ENCODE measurements at places on chromosomes 5 and 9.

DNA sequence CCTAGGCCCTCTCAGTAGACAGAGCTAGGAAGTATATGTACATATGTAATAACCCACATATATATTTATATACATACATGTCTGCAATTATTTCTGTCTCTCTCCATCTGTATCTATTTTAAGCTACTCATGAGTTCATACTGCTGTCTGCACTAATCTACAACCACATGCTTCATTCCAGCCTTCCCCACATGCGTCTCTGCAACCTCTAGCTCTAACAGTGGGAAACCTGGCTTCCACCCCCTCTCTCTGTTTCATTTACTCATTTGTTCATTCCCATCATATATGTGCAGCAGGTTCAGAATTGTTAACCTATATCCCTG, 23.3 kb downstream of the DCANP1 start:
- DNase-seq = no peak

- no peak for DNase-seq
These were observed 184.5 kb upstream of the TLE4 start for GRCh38 chr9:79387101-79387835.

DNA sequence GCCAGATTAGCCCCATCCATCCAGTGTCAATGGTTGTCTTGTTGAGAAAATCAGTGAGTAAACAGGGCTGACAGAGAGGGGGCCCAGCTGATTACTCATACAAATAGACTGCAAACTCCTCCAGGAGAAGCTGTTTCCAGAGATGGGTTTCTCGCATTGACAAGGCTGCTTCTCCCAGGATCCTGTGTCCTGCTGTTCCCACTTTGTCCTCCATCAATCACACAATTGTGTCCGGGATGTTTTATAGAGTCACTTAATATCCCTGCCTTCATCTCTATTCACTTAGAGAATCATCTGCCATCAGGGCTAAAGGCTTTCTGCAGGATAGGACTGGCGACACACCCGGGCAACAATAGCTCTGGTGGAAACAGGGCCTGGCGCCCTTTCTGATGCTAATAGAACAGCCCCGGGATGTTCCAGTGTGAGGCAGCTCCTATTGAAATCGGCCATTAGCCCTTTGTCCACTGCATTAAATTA, 71.7 kb upstream of the TBCA start:
- peak; percentile 67 for DNase-seq

- no peak for DNase-seq
These were observed 352.2 kb downstream of the PLK2 start for GRCh38 chr5:58107704-58108103.

DNA sequence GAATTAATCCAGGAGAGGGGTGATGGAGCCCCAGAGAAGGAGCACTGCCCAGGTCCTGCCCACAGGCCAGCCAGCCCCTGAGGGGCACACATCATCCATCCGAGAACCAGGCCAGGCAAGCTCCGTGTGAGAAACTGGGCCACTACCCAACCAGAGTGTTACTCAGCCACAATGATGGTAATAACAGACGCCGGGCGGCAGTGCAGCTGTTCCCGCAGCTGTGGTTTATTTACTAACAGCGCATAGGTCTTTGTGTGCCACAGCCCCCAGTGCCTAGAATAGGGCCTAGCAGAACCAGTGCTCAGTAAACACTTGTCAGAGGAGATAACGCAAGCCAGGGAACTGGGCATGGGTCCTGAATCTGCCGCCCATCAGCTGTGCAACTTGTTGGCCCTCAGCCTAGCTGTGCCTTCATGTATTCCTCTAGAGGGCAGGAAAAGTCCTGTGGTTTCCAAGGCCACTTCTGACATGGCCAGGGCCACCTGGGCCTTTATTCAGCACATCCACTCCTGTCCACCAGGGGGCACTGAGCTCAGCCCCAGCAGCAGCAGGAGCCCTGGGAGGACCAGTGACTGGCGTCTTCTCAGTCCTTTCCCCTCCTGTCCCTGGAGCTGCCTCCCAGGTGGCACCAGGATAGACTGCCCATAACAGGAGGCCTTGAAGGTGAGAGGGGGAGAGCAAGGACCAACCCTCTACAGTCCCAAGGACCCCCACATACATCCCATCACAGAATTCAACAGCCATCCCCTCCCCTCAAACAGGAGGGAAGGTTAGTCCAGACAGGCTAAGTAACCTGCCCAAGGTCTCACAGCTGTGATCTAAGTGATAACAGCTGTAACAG, 2.1 kb downstream of the MXD3 start:
- peak; percentile 3 for DNase-seq

DNA sequence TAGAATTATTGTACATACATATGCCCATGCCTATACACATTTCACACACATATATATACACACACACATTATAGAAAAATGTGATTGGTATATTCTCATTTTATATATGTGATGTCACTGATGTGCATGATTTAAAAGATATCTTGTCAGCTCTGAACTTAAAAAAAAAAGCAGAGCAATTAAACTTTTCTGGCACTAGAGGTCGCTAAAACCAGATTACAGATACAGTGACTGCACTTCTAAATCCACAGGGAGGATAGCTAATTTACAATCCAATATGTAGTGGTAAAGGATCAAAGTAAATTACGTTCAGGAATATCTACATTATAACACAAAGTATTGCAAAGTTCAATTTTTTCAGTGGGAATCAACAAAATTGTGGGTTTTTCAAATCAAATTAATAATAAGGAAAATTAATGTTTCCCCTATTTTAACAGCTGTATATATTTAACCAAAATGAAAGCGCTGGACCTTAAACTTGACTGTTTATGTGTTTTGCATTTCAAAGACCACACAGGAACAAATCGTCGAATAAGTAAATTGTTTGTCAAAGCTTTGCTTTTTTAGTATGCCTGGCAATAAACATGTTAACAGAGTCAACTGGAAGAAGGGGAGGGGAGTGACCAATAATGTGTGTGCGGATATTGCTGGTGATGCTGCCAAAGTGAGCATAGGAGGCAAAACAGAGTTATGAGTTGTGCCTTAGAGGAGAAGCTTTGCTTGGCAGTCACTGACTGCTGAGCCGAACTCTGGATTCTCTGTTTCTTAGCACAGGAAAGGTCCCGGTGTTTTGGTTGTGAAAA, 1201.4 kb upstream of the C9orf72 start:
- no peak for DNase-seq

- no peak for DNase-seq
These were observed 4.0 kb upstream of the LRRC70 start for GRCh38 chr5:62574599-62574998.

- no peak for DNase-seq
These were observed 113.4 kb downstream of the MRPL36 start for GRCh38 chr5:1686016-1686802.

DNA sequence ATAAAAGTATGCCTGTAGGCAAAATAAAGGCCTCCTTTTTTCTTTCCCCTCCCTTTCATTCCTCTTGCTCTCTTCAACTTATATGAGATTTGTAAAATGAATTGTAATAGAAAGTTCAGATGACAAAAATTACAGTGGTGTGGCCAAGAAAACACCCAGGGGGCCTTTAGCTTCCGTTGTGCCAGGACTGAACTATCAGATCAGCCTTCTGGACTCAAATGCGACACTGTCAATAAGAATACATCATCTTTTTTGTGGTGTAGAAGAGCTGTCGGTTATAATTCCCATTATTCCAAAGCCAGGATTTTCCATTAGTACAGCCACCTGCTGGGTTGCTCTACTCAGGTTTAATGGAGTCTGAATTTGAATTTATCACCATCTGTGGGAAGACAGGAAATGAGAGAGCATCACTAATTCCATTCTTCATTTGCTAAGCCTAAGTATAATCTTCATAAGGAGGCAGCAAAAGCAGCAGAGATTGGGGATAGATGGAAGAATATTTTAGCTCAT, 443.4 kb downstream of the ANXA1 start:
- DNase-seq = no peak

- no peak for DNase-seq
These were observed 44.8 kb upstream of the SLC1A3 start for GRCh38 chr5:36561601-36562000.

DNA sequence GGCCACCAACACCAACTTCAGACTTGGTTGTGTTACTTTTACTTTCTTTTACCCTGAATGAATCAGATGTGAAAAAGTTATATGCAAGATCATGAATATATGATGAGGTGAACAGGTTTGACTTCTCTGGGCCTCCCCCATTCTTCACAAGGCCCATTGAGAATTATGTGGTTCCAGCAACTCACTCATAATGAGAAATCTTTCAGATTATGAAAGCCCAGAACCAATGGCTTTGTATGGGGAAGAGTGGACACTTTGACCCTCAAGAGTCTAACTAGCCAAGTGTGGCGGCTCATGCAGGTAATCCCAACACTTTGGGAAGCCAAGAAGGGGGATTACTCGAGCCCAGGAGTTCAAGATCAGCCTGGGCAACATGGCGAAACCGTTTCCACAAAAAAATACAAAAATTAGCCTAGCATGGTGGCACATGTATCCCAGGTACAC, 16.1 kb upstream of the LNPEP start:
- DNase-seq = no peak

GRCh38 chr5:28301712-28302111, 1263.3 kb upstream of the CDH9 start:
- DNase-seq = no peak

GRCh38 chr5:87408204-87408603, 4.5 kb downstream of the CCNH start:
- no peak for DNase-seq

- DNase-seq = peak; percentile 15
These were observed 80.1 kb downstream of the COL15A1 start for GRCh38 chr9:99023831-99024230.

DNA sequence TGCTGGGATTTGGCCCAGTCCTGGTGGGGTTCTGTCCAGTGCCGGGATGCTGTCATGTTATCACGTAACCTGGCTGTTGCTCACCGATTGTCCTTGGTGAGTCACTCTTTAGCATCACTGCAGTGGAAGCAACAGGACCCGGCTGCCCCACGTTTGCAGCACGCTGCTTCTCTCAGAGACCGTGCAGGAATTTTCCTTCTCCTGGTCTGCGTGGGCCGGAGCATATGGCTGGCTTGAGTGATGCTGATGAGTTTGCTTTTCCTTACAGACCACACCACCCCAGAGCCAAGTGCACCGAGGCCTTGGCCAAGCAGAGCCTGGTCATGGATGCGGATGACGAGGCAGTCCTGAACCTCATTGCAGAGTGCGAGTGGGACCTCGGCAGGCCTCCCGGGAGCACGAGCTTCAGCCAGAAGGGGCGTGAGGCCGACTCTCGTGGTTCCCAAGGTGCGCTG, 21.4 kb downstream of the CEP72 start:
- no peak for DNase-seq

DNA sequence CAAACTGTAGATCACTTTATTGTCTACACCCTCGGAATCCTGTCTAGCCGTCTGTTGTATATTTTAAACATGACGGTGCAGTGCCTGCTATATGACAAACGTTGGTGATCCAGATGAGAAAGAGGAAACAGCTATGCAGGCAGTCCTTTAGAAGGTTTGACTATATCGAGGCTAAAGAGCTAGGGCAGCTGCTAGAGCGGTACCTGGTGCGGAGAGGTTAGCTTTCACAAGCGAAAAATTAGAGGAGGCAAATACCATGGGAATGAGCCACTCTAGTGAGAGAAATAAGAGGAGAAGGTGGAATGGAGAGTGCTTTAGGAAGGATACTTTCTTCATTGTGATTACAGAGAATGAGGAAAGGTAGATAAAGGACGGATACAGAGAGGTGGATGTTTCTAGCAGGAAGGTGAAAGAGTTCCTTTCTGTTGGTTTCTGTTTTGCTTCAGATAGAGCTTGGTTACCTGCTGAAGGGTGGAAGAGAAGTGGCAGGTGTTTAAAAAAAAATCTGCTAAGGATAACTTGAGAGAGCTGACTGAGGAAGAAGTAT, 959 bp upstream of the FBXL17 start:
- DNase-seq = no peak

GRCh38 chr5:131068076-131068475, 97.0 kb downstream of the HINT1 start:
- DNase-seq = no peak

- DNase-seq = no peak
These were observed 382.9 kb downstream of the CCDC171 start for GRCh38 chr9:15935661-15936305.

- peak; percentile 14 for DNase-seq
These were observed 407.7 kb downstream of the SPOCK1 start for GRCh38 chr5:137091472-137091871.

DNA sequence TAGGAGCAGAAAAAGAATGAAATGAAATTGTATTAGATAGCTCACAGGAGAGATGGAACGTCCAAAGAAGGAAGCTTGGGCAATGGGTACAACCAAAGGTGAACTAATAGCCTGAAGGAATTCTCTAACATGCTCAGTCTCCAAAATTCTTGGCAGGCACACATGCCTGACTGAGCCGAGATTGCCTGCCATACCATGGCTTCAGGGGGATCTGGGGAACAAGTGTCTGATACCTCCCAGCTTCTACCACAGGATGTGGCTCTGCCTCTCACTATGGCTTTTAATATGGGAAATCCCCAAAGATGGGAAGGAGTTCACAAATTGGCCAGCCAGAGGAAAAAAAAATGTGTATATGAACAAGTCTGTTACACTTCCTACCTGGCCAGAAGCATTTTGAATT, 3.6 kb upstream of the PALM2AKAP2 start:
- no peak for DNase-seq

- DNase-seq = no peak
These were observed 64.1 kb downstream of the PLAC8L1 start for GRCh38 chr5:146041180-146041789.

- DNase-seq = no peak
These were observed 4.1 kb downstream of the NFIL3 start for GRCh38 chr9:91419222-91420191.

DNA sequence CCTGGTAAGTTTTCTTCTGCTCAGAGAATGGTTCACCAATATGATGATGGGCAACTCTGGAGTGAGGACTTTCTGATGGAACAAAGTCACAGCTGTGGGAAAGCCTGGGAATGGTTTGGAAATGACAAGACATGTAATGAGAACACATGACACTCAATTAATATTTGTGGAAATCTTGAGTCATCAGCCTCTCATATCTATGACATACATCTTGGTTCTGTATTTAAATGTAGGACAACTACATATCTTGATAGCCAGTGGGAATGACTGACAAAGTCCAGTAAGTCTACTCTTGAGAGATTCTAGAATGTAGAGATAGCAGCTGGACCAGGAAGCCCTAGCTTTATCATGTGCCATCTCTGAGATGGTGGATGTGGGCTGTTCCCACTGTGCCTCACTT, 85.5 kb downstream of the PALM2AKAP2 start:
- no peak for DNase-seq

DNA sequence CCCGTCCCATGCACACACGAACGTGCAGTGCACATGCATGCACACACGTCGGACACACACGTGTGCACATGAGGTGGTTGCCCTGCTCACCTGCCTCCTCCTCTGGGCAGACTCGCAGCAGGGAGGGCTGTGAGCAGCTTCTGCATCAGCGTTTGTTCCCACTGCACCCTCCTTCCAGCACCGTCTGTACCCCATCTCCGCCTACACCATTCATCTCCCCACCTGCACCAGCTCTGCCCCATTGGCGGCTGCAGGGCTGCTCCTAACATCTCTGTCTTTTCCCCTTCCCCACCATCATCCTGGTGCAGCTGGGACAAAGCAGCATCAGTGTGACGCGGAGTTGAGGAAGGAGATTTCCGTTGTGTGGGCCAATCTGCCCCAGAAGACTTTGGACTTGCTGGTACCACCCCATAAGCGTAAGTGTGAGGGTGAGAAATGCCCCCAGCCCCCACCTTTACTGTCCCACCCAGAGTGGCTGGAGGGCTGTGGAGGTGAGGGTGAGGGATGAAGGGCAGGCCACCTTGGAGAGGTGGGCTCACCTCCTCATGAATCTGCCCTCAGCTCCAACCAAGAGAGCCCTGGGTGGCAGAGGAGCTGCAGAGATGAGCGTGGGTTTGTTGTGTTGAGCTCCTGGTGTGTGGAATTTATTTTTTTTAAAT, 234.6 kb downstream of the CACNA1B start:
- no peak for DNase-seq
